ENCODE measurements at places on chromosomes 3 and 15.

- H3K4me3 ChIP-seq: no peak overlapping the region
- no peaks in the 10 kb centered on the region for H3K36me3 ChIP-seq
- no peak for DNase-seq
Measured at GRCh38 chr3:23931597-23931996, 13.5 kb upstream of the NR1D2 start.

GRCh38 chr15:81723701-81724100 lies 322.1 kb downstream of the MEX3B start:
- H3K4me1 ChIP-seq: no peaks in the 10 kb centered on the region
- H3K4me3 ChIP-seq: no peak overlapping the region
- no peak overlapping the region for H3K27ac ChIP-seq
- H3K27me3 ChIP-seq: no peaks in the 10 kb centered on the region
- DNase-seq: no peak

- no peak overlapping the region for H3K4me3 ChIP-seq
- H3K4me1 ChIP-seq: no peaks in the 10 kb centered on the region
- H3K27me3 ChIP-seq: peaks cover 39% of the 10 kb centered on the region
- DNase-seq: peak; percentile 16
- no peak overlapping the region for H3K27ac ChIP-seq
Measured at GRCh38 chr15:70165716-70166284, 68.1 kb upstream of the TLE3 start.

GRCh38 chr3:59751606-59752005 lies 701.8 kb upstream of the CFAP20DC start:
- H3K4me3 ChIP-seq: no peak overlapping the region
- peaks cover 53% of the 10 kb centered on the region for H3K4me1 ChIP-seq
- no peak for DNase-seq
- H3K27me3 ChIP-seq: no peaks in the 10 kb centered on the region
- no peak overlapping the region for H3K27ac ChIP-seq

GRCh38 chr15:40449275-40449674 lies 8.5 kb downstream of the BAHD1 start:
- H3K27ac ChIP-seq: no peak overlapping the region
- peaks cover 65% of the 10 kb centered on the region for H3K4me1 ChIP-seq
- DNase-seq: no peak
- no peaks in the 10 kb centered on the region for H3K27me3 ChIP-seq
- no peak overlapping the region for H3K4me3 ChIP-seq
- H3K36me3 ChIP-seq: peaks cover 7% of the 10 kb centered on the region

- H3K27me3 ChIP-seq: peaks cover 23% of the 10 kb centered on the region
- H3K36me3 ChIP-seq: no peaks in the 10 kb centered on the region
- peaks cover 22% of the 10 kb centered on the region for H3K4me1 ChIP-seq
- no peak overlapping the region for H3K27ac ChIP-seq
Measured at GRCh38 chr3:186216900-186217819, 108.3 kb upstream of the ETV5 start.

- no peaks in the 10 kb centered on the region for H3K4me1 ChIP-seq
- no peak overlapping the region for H3K27ac ChIP-seq
- no peaks in the 10 kb centered on the region for H3K36me3 ChIP-seq
- H3K4me3 ChIP-seq: no peak overlapping the region
- no peaks in the 10 kb centered on the region for H3K27me3 ChIP-seq
Measured at GRCh38 chr3:21294768-21295167, 456.2 kb downstream of the ZNF385D start.

GRCh38 chr3:148903022-148903442 lies 37.9 kb downstream of the CPA3 start:
- no peak for DNase-seq
- H3K27me3 ChIP-seq: no peaks in the 10 kb centered on the region
- no peak overlapping the region for H3K27ac ChIP-seq

DNA sequence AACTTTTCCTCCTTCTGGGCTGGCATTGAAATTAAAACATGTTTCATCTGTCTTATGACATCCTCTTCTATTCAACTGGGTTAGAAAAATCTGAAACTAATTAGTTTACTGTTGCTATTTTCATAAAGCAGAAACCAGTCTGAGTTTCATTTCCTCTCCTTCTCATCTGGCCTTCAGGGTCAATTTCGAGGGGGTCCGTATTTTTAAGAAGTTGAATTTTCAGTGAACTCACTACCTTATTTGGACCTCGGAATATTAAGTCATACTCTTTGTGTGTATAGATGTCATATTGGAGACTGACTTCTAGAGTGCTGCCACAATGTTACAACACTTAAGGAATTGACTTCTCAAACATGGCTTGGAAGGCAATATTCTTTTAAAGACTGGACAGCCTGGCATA lies 485.9 kb downstream of the SQOR start:
- H3K27me3 ChIP-seq: no peaks in the 10 kb centered on the region
- no peak for DNase-seq
- H3K36me3 ChIP-seq: no peaks in the 10 kb centered on the region
- no peak overlapping the region for H3K27ac ChIP-seq

GRCh38 chr3:73409138-73409763 lies 215.5 kb downstream of the PDZRN3 start:
- no peaks in the 10 kb centered on the region for H3K36me3 ChIP-seq
- no peak overlapping the region for H3K4me3 ChIP-seq
- no peak overlapping the region for H3K27ac ChIP-seq
- DNase-seq: no peak
- no peaks in the 10 kb centered on the region for H3K4me1 ChIP-seq

DNA sequence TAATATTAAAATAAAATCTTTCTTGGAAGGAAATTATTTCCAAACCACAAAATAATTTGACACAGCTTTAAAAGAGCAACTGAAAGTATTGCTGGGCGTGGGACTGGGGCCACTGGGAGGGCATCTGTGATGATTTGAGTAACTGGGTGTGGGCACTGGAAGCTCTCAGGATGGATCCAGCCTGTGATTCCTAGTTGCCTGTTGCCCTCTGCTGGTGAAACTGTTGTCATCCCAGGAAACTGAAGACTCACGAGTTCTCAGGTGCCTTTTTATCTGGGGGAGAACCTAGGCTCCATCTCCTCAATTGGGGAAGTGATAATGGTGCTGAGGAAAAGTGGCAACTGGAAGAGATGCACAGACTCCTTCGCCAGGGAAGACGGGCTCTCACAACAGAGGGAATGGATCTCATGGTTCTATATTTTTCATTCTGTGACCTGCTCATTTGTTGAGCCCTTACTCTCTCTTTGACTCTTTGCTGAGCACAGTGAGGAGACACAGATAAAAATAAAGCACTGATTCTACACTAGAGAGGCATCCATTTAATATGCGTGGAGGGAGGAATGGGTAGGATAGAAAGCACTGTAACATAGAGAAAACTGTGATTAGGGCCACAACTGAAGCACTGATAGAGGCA lies 61.6 kb downstream of the TPRG1 start:
- H3K4me1 ChIP-seq: no peaks in the 10 kb centered on the region
- no peak overlapping the region for H3K27ac ChIP-seq
- peaks cover 7% of the 10 kb centered on the region for H3K27me3 ChIP-seq
- H3K4me3 ChIP-seq: no peak overlapping the region
- peak; percentile 29 for DNase-seq
- H3K36me3 ChIP-seq: no peaks in the 10 kb centered on the region

DNA sequence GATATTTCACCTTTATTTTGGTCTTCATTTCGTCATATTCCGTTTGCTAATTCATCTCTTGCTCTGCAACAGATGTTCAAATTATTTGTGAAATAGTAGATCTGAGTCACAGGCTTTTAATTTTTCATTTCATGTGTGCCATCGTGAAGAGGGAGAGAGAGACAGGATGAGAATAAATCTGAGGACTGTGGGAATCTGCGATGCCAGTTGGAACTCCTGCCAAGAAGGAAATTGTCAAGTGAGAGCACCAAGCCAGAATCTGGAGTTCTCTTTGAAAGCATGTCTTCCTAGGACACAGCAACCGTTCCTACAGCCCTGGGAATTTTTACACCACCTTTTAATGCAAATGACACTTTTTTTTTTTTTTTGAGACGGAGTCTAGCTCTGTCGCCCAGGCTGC lies 48.8 kb downstream of the NSMCE3 start:
- H3K27me3 ChIP-seq: peaks cover 7% of the 10 kb centered on the region
- H3K4me1 ChIP-seq: no peaks in the 10 kb centered on the region
- DNase-seq: no peak

GRCh38 chr3:45659661-45660566 lies 29.3 kb upstream of the SACM1L start:
- H3K4me1 ChIP-seq: peaks cover 18% of the 10 kb centered on the region
- H3K4me3 ChIP-seq: no peak overlapping the region
- H3K27ac ChIP-seq: no peak overlapping the region
- peaks cover 8% of the 10 kb centered on the region for H3K36me3 ChIP-seq
- peak; percentile 53 for DNase-seq
- no peaks in the 10 kb centered on the region for H3K27me3 ChIP-seq

DNA sequence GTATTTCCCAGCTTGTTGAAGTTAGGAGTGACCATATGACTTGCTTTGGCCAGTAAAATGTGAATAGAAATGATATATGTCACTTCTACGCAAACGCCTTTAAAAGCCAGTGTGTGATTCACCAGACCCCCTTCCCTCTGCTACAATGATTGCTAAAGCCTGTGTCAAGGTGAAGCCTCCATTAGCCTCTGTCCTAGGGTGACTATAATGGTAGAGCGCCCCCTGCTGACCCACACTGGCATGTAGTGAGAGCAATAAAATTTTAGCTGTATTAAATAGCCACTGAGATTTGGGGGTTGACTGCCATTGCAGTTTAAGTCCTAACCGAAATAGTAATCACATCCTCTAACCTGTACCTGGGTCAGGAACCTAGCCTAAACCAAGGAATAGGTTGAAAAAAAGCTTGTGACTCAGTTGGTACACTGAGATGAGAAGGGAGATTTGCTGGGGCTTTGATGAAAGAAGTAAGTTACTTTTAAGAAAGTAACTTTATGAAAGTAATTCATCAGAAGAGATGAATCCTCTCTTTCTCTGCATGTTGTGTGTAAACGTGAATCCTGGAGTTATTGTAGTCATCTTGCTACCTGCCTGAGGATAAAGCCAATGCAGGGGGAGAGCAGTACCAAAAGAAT lies 52.6 kb downstream of the GTF2E1 start:
- no peaks in the 10 kb centered on the region for H3K36me3 ChIP-seq
- H3K4me3 ChIP-seq: no peak overlapping the region
- H3K27ac ChIP-seq: no peak overlapping the region
- no peaks in the 10 kb centered on the region for H3K27me3 ChIP-seq
- no peaks in the 10 kb centered on the region for H3K4me1 ChIP-seq

Data from activated naive CD4-positive, alpha-beta T cell treated with anti-CD3 and anti-CD28 coated beads, Interleukin-2, amount 10 ng/mL, durations not matched to agents 7 days and 5 days (primary cell).